HFFc6 (cell line): ENCODE measurements at places on chromosomes 6 and 20.

DNA sequence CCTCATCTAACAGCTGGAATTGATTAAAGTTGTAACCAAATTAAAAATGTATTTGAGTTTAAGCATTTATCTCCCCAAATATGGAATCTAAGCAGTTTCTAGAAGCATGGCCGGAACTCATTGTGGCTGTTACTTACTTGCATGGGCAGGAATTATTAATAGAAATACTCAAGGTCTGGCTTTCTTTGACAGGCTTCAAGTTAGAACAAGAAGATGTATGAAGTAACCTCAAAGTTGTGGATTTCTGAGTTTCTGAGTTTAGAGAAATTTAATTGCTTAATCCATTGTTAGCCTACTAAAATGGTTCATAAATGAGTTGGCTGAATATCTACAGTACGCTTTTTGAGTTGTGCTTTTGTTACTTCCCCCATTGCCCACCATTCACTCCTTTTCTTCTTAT is 7.7 kb downstream of the CARMIL1 start:
- no peak for DNase-seq

- DNase-seq = peak; percentile 70
These were observed at the start of gene MCUR1 for GRCh38 chr6:13814176-13814937. Gene MCUR1 (minus strand): TSS chr6:13814557. CDS start chr6:13814429, 128 bp downstream.

DNA sequence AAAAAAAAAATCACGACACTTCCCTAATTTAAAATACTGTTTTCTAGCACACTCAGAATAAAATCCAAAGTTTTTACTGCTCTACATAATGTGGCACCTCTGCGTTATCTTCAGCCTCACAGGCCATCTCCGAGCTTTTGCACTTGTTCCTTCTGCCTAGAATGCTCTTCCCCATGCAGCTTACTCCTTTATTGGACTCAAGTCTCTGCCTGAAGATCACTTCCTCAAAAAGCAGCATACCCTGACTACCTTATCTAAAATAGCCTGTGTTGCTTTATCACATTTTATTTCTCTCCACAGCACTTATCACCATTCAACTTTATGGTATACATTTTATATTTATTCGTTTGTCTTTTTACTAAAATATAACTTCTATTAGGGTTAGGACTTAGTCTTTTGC is 2.3 kb downstream of the ZNF322 start:
- DNase-seq = no peak

- DNase-seq = no peak
These were observed 143.5 kb upstream of the AFDN start for GRCh38 chr6:167683028-167683862.

GRCh38 chr20:10648651-10649050 is 25.1 kb downstream of the JAG1 start:
- DNase-seq = peak; percentile 23

- peak; percentile 61 for DNase-seq
These were observed 46.5 kb upstream of the RIPOR2 start for GRCh38 chr6:24982231-24982630.

GRCh38 chr6:155253337-155253736 is 10.5 kb upstream of the CLDN20 start:
- no peak for DNase-seq

- DNase-seq = no peak
These were observed 92.5 kb downstream of the B3GAT2 start for GRCh38 chr6:70864401-70864800.

DNA sequence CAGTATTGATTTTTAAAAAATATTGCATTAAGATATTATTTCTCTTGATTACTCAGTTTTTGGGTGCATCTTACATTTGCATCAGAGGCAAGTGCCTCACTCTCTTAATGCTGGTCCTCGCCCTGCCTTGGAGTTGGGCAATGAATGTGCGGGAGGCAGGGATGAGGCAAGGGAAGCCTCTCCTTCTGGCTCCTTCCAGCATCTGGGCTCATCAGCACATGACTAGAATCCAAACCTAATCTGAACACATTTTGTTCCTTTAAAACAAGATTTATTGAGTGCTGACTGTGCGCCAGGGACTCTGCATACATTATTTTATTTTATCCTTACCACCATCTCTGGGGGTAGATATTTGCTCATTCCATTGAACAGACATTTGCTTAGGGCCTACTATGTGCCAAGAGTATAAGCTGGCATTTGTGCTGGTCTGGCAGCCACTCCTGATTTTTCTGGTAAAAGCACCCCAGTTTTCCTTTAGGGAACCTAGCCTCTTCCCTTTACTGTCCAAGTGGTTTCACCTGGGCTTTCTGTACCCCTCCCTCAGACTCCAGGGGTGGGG is 71.9 kb upstream of the ZNFX1 start:
- no peak for DNase-seq

DNA sequence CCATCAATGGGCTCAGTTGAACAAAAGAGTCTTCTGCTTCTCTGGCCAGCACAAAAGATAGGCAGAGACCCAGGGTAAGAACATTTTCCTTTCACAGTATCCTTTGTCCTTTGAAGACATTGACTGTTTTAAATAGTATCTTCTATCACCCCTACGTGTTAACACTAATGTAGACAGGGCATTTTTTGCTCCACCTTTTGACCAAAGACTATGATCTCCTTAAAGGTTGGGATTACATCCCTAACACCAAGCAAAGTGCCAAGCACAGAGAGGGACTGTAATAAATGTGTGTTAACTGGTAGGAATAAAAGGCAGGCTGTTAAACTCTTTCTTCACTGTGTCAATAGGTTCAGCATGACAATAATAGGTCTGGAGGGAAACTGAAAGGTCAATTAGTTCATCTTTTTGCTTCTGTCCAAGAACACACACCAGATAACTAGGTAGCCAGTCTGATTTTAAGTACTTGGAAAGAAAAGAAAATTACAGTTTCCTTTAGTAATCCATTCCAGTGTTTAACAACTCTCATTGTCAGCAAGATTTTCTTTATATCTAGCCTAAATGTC is 63.6 kb upstream of the NOX3 start:
- DNase-seq = no peak

DNA sequence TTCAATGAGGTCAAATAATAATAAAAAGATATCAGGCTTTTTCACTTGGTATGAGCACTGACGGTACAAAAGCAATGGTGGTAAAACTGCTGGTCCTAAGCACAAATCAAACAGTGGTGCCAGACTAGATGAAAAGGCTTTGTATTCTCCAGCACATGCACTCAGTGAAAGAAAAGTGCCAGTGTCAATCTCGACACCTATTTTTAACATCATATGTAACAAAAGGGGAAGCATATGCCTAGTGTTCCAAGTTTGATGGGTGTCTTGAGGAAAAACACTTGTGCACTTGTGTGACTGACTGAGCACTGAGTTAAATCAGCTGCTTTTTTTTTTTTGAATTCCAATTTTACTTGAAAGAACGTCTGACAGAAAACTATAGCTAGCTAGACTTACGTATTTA is 27.3 kb downstream of the MED23 start:
- no peak for DNase-seq

- no peak for DNase-seq
These were observed 67.4 kb downstream of the KIF16B start for GRCh38 chr20:16505894-16506293.

DNA sequence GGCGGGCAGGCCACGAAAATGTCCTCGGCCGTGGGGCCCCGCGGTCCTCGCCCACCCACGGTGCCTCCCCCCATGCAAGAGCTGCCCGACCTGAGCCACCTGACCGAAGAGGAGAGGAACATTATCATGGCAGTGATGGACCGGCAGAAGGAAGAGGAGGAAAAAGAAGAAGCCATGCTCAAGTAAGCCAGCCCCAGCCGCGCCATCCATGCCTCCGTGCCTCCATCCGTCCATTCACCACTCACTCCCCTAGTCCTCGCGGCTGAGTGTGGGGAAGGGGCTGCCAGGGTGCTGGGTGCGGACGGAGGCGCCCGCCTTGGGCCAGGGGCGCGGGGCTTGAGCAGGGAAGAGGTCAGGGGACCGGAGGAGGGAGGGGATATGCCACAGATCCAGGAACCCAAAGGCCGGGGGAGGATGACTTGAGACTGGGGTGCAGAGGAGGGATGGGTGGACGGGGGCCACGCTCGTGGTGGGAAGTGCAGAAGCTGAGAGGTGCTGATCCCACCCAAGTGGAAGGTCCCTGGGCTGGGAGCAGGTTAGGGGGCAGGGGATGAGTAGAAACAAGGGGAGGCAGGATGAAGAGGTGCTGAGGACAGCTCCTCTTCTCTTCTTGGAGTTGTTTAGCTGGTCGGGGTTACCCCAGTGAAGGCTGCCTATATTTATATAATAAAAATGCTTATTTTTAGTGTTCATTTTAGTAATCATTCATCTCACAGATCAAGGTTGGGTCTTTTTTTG is 825 bp downstream of the RIMS1 start:
- DNase-seq = no peak

DNA sequence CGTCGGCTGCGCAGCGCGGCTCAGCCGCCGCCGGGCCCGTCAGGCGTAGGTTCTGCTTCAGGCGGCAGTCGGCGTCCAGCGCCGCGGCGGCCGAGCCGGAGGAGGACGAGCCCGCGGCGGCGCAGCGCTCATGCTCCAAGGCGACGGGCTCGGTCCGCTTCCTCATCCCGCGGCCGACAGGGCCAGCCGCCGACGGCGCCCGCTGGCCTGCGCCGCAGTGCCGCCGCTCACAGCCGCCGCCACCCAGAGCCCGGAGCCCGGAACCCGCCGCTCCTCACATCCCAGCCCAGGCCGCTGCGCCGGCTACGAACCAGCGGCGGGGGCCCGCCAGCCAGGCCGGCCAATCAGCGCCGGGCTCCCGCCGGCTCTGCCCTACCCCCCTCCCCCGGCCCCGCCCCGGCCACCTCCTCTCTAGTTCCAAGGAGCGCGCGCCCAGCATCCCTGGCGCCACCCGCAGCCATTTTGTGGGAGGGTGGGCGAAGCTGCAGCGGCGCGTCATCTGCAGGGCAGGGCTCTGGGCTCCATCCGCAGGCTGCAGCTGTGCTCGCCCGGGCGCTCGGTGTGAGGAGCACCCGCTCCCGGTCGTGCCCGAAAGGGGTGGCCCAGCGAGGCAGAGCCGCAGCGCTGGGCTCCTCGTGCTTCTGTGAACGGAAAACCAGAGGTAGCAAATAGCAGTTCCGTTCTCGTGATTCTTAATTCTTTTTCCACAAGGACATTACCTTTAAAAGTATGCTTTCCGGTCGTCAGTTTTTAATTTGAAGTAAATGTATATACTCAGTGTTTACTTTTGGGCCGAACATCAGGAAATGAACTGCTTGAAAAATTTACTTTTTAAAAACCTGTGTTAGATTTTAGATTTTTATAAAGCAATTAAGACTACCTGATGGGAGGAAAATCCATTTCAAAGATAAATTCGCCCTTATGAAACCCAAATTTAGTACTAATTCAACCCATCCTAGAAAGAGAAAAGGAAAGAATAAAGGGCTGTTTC is at the start of gene ABHD12:
Gene ABHD12 (minus strand): TSS at position 298 of the 991 bp plus-strand sequence. CDS start 132 bp downstream, at position 166.
- peak; percentile 95 for DNase-seq

- no peak for DNase-seq
These were observed 39.5 kb downstream of the SPDEF start for GRCh38 chr6:34516391-34517324.

DNA sequence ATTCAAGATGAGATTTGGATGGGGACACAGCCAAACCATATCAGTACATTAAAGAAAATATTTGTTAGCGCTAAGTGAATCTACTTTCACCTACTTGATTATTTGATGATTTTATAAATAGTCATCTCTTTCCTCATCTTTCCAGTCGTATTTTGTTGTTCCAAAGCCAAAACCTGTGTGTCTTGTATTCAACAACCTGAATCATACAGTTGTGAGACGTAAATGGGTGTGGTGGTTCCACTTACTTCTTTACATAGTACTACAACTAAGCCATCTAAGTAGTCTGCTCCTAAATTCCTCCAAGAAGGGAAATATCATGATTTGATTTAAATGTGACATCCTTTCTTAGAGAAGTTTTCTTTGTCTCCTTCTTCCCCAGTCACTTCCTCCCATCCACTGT is 132.8 kb downstream of the ESR1 start:
- DNase-seq = no peak

DNA sequence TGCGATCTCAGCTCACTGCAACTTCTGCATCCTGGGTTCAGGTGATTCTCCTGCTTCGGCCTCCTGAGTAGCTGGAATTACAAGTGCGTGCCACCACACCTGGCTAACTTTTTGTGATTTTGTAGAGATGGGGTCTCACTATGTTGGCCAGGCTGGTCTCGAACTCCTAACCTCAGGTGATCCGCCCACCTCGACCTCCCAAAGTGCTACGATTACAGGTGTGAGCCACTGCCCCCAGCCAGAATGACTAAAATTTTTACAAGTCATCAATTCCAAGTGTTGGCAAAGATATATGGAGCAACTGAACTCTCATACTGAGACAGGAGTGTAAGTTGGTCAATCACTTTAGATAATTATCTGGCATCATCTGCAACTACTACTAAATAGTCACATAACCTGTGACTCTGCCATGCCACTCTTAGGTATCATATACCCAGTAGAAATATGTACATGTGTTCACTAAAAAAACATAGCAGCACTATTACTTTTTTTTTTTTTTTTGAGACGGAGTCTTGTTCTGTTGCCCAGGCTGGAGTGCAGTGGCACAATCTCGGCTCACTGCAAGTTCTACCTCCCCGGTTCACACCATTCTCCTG is 3.0 kb downstream of the EIF6 start:
- no peak for DNase-seq

- DNase-seq = peak; percentile 30
These were observed 5.3 kb upstream of the TCP11 start for GRCh38 chr6:35146453-35146852.

DNA sequence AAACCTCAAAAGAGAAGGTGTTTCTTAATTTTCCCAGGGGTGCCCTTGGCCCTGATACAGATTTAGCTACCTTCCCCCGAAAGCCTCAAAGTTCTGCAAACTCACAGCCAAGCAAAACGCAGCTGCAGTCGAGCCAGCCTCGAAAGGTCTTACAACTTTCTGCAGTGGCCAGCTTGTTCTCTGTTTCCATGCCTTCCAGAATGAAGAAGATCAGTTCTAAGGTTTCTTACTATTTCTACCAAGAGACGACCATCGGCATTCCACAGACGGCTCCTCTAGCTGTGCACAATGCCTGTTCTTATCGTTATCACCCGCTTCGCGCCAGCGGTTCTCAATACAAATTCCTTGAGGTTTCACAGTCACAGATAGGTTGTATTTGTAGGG is 28.5 kb upstream of the CCR6 start:
- DNase-seq = no peak

DNA sequence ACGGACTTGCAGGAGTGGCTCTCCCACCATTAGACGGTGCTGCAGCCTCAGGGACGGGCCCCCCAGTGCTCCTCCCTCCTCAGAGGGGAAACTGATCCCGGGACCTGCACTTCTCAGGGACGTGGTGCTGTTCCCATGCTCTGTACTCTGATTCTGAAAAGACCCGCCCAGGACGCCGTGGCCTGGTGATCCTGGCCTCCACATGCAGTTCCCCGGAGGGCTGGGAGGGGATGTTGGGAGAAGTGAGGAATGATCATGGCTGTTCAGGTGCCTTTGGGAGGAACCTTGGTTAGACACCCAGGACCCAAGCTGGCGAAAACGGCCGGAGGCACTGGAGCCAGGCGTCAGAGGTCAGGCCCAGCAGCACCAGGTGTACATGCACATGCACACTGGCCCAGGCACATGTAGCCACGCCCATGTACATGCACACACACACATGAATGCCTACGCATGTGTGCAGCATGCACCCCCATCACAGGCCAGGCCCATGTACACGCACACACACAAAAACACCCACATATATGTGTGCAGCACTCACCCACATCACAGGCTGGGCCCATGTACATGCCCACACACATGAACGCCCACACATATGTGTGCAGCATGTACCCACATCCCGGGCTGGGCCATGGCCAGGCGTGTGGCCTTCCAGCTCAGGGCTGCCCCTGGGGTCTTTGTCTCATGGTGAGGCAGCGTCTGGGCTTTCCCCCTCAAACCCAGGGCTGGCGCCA is 52.6 kb upstream of the DACT2 start:
- no peak for DNase-seq
